ENCODE measurements at places on chromosomes 6 and 20. TPM values are rescaled to one million over a fixed set of nuclear protein-coding genes. Genes with fewer than 3 reads are reported as not detected.

DNA sequence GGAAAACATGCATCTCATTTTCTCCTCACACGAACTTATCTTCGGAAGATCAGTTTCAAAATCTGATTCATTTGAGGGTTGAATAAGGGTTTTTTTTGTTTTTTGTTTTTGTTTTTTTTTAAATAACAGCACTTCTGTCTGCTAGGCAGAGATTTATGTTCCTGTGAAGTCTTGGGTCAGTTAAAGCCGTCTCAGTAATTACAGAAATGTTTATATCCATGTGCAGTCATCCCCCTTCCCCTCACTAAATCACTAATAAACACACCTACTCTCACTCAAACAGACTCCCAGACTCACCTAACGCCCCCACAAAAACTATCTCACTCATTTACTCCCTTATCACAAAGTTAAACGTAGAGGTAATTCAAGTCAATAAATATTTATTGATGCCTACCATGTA is 214.2 kb upstream of the SUPT3H start:
- H3K4me1 ChIP-seq = peaks cover 7% of the 10 kb centered on the region
- H3K27me3 ChIP-seq = no peaks in the 10 kb centered on the region
- no peak for DNase-seq
- no peak overlapping the region for H3K4me3 ChIP-seq

DNA sequence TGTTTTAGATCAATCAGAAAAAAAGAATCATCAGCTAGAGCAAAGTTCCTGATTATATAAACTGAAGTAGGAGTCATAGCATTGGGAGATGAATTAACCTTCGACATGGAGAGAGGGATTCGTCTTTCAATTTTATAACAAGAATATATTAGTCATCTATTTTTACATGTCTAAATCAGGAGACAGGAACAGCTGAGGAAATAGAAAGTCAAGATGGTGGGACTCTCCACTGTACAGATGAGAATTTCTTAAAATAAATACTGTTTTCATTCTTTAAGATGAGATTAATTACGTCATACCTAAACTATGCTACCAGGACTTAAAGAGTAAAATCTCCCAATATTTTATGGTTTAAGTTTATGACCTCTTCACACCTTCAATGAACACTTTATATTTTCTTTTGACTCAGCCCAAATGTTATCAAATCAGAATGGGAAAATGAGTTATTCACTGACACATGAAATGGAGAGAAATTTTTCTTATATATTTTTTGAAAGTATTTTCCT is 1137.7 kb downstream of the EPHA7 start:
- no peak for DNase-seq
- no peaks in the 10 kb centered on the region for H3K27me3 ChIP-seq
- H3K36me3 ChIP-seq = no peaks in the 10 kb centered on the region
- no peak overlapping the region for H3K4me3 ChIP-seq
- no peaks in the 10 kb centered on the region for H3K4me1 ChIP-seq

PRDM1 gene
- 17.0 TPM for total RNA-seq

DNA sequence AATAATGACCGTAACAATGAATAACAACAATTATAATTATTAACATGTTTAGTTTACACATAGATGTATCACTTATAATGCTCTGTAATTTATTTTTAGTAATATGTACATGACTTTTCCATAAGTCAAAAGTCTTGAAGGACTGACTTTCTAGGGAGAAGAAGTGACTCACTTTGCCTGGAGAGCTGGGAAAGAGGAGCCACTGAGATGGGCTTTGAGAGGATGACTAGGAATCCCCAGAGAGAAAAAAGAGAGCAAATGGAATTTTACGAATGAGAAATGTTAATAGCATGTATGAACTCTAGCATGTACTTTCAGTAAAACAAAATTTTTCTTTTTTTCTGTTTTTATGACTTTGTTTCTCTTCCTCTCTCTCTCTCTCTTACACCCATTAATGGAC is 67.8 kb upstream of the RALY start:
- no peaks in the 10 kb centered on the region for H3K36me3 ChIP-seq
- H3K4me3 ChIP-seq = no peak overlapping the region

DNA sequence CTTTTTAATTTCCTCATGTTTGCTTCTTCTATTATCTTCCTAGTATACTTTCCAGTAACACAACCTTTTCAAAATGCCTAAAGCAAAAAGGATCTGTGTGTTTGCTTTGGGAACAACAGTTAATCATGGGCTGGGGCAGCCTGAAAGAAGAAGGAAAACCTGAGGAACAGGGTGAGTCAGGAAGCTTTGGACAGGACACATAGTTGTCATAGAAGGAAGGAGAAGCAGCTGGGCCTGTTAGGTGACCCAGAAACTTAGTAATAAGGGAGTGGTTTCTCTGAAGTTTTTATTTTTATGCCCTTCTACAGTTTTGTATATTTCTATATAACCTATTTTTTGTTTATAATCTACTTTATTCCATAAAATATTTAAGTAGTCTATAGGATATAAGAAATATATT is 61.4 kb downstream of the CD24 start:
- no peak for DNase-seq
- H3K27ac ChIP-seq = no peak overlapping the region
- H3K4me1 ChIP-seq = no peaks in the 10 kb centered on the region
- H3K36me3 ChIP-seq = no peaks in the 10 kb centered on the region
- no peaks in the 10 kb centered on the region for H3K27me3 ChIP-seq
- H3K4me3 ChIP-seq = no peak overlapping the region

DNA sequence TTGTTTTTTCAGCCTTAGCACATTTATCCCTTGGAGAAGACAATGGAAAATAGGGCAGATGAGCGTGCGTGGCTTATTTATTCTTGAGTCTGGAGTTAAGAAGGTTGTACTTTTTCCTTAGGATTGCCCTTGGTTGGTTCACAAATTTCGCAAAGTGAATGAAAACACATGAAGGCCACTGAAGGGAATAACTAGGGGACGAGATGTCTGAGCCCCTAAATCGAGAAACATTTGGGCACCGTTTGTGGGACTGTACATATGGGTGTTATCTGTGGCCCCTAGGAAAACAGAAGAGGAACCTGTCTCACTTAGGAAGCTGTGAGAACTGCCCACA is 19.4 kb upstream of the TRIM27 start:
- H3K27me3 ChIP-seq = no peaks in the 10 kb centered on the region
- no peak for DNase-seq
- peak overlapping the region; percentile 53 for H3K4me3 ChIP-seq
- peaks cover 8% of the 10 kb centered on the region for H3K4me1 ChIP-seq
- no peaks in the 10 kb centered on the region for H3K36me3 ChIP-seq

DNA sequence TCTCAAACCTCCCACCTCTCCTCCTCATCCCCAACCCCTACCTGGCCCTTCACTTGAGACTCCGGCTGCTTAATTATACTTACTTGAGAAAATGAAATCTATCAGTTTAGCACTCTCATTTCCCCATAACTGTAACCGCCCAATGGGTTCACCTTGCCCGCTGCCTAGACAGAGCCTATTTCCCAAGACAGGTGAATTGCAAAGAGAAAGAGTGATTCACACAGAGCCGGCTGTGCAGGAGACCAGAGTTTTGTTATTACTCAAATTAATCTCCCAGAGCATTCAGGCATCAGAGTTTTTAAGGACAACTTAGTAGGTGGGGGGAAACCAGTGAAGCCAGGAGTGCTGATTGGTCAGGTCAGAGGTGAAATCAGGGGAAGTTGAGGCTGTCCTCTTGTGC is 301.4 kb upstream of the CDYL start:
- H3K4me1 ChIP-seq = no peaks in the 10 kb centered on the region
- no peak for DNase-seq
- H3K27ac ChIP-seq = no peak overlapping the region

GRCh38 chr20:20411836-20412235 is 43.9 kb downstream of the INSM1 start:
- H3K36me3 ChIP-seq = no peaks in the 10 kb centered on the region
- DNase-seq = no peak
- no peaks in the 10 kb centered on the region for H3K27me3 ChIP-seq
- no peak overlapping the region for H3K4me3 ChIP-seq
- H3K27ac ChIP-seq = no peak overlapping the region
- H3K4me1 ChIP-seq = no peaks in the 10 kb centered on the region

DNA sequence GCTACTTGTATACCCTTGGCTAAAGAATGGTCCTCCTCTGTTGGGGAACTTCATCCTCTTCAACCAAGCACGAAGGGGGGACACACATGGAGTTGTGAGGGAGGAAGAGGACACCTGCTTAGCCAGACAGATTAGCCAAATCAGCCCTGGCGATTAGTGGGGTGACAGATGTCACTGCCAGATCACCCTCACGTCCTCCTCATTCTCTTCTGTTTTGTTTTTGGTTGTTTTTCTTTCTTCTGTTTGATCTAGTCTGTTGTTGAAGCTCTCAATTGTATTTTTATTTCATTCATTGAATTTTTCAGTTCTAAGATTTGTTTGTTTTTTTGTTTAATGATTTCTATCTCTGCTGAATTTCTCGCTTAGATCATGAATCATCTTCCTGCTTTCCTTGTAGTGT is 27.5 kb upstream of the NKX2-4 start:
- H3K27me3 ChIP-seq = no peaks in the 10 kb centered on the region
- H3K4me1 ChIP-seq = no peaks in the 10 kb centered on the region
- no peaks in the 10 kb centered on the region for H3K36me3 ChIP-seq
- no peak overlapping the region for H3K4me3 ChIP-seq

GRCh38 chr6:143970456-143971218 is 37.4 kb downstream of the PLAGL1 start:
- no peak overlapping the region for H3K4me3 ChIP-seq
- H3K27me3 ChIP-seq = no peaks in the 10 kb centered on the region
- no peaks in the 10 kb centered on the region for H3K36me3 ChIP-seq
- no peak overlapping the region for H3K27ac ChIP-seq

DNA sequence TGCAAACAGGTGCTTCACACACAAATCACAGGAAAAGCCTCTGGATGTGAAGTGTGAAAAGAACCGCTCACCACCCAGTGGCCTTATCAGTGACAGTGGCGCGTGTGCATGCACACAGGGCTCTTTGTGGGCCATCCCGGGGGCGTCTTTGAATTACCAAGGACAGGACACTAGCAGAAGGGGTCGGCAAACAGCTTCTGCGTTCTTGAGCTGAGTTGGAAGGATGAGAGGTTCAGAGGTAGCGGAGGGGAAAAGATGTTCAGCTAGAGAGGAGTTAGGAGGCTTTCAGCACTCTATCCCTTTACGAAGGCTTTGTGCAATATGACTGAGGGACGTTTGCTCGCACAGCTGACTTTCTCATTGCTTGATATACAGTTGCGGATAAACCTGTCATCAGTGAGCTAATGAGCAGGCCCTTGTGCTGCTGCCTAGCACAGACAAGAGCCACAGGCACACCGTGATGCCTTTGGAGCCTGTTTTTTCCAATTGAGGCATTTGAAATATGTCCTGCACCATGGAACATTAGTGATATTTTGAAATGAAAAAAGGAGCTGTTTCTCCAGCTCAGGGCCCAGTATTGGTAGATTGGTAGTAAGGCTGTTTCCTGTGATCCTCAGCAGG is 83.1 kb downstream of the IYD start:
- no peak for DNase-seq
- H3K27ac ChIP-seq = peak overlapping the region; percentile 25
- H3K36me3 ChIP-seq = no peaks in the 10 kb centered on the region
- no peaks in the 10 kb centered on the region for H3K27me3 ChIP-seq

DNA sequence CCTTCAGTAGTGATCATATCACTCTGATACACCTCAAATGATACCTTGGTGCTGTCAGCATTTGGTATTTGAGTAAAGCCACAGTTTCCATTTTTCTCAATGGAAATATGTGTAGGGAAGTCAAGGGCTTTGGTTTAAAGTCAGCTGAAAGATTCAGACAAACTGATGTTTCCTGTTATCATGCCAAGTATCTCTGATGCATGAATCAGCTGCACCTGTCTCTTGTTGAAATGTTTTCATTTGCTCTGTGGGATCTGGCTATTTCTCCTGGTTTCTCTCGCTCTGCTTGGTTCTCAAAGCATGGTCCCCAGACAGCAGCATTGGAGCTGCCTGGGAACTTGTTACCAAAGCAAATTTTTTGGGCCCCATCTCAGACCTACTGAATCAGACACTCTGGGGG is 23.5 kb downstream of the ZFP64 start:
- H3K36me3 ChIP-seq = no peaks in the 10 kb centered on the region
- no peak for DNase-seq
- H3K4me1 ChIP-seq = no peaks in the 10 kb centered on the region
- H3K27me3 ChIP-seq = no peaks in the 10 kb centered on the region
- H3K4me3 ChIP-seq = no peak overlapping the region
- no peak overlapping the region for H3K27ac ChIP-seq

- H3K4me3 ChIP-seq = no peak overlapping the region
- peak; percentile 71 for DNase-seq
- H3K27ac ChIP-seq = no peak overlapping the region
These were observed 58.9 kb upstream of the SERINC1 start for GRCh38 chr6:122530440-122531046.

GRCh38 chr20:58344741-58345140 is 35.2 kb downstream of the RAB22A start:
- no peaks in the 10 kb centered on the region for H3K27me3 ChIP-seq
- H3K4me3 ChIP-seq = no peak overlapping the region
- peaks cover 35% of the 10 kb centered on the region for H3K36me3 ChIP-seq
- no peak for DNase-seq
- H3K27ac ChIP-seq = no peak overlapping the region
- H3K4me1 ChIP-seq = no peaks in the 10 kb centered on the region

PSMF1 gene
- 69.6 TPM for total RNA-seq

DNA sequence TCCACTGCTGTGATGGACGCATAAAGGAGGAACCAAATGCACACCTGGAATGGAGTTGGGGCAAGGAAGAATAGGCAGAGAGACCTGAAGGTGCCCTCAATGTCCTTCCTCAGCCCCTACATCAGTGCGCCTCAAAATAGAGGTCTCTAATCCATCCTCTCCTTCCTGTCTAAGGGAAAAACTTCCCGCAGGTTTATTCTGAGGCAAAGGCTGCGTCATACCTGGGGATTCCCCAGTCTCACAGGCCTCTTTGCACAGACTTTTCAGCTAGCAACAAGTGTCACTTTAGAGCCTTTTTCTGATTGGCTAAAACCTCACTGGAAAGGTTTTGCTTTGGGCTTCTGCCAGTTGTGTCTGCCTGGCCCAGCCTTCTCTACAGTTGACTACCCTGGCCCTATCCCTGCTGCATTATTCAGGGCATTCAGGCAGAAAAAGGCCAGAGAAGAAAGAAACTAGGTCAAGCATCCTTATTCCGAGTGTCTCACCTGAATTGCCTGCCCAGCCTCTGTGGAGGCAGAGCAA is 1.8 kb upstream of the HLA-DQB1 start:
- peak overlapping the region; percentile 43 for H3K27ac ChIP-seq
- no peaks in the 10 kb centered on the region for H3K27me3 ChIP-seq
- DNase-seq = no peak
- no peaks in the 10 kb centered on the region for H3K36me3 ChIP-seq

DNA sequence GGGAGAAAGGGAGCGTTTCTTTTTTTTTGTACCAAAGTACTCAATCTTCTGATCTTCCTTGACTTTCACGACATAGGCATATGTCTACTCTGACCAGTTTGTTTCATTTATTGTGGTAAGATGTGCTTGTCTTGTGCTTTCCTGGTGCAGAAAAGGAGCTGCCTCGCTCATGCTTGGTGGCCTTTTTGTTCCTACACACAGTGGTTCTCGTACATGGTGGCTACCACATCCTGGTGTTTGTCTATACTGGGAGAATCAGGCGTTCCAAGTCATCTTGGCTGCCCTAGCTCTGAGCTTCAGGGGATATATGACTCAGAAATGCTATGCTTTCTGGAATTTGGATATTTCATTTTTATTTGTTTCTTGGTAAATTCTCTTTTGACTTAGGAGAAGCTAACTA is 31.8 kb downstream of the MYB start:
- no peaks in the 10 kb centered on the region for H3K4me1 ChIP-seq
- no peak overlapping the region for H3K4me3 ChIP-seq
- no peaks in the 10 kb centered on the region for H3K27me3 ChIP-seq
- H3K36me3 ChIP-seq = no peaks in the 10 kb centered on the region
- no peak for DNase-seq
- H3K27ac ChIP-seq = no peak overlapping the region

- no peak for DNase-seq
- no peaks in the 10 kb centered on the region for H3K4me1 ChIP-seq
- H3K27me3 ChIP-seq = no peaks in the 10 kb centered on the region
- H3K4me3 ChIP-seq = no peak overlapping the region
These were observed 173.1 kb downstream of the CLVS2 start for GRCh38 chr6:123168892-123169773.
